ENCODE measurements at places on chromosomes 16 and 17. TPM values are rescaled to one million over a fixed set of nuclear protein-coding genes. Genes with fewer than 3 reads are reported as not detected.

Gene TMEM238L
- total RNA-seq, result 12.4 TPM

Gene NEUROD2
- total RNA-seq, result not detected

Gene DPEP3
- not detected for total RNA-seq

Gene CNGB1
- total RNA-seq, result 1.5 TPM

DNA sequence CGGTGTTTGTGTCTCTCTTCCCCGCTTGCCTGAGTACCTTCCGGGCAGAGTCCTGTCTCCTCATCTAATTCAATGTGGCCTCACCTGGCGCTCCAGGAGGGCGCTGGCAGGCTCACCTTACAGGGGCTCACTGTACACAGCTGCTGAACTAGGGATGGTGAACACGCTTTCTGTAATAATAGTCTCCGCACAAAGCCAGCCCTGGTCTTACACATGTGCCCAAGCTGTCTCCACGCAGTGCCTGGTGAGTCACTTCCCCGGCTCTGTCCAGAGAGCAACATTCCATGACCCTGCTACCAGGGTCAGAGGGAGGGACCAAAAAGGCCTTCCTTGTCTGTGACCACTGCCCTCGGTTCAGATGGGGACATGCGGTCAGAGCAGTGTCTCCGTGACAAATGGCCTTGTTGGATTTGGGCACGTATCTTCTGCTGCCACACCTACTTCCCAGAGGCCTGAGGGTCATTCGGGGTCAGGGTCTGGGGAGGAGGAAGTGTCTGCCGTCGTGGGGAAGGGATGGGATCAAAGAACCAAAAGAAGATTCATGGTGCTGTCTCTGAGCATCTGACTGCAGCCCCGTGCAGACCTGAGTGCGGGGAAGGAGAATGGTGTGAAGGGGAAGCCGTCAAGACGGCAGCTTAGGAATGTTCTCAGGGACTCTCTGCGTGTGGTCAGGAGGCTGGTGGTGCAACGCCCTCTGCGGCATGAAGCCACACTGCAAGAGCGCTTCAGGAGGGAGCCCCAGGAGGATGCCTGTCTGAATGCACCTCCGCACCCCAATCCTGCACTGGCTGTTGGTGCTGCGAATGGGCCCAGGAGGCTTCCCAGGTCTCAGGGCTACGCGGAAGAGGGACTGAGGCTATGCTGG lies 68.8 kb downstream of the IL21R start:
- DNase-seq, result no peak

GRCh38 chr17:78179372-78179771 lies 7.5 kb downstream of the TK1 start:
- DNase-seq, result no peak

GRCh38 chr16:27181019-27181790 lies 22.1 kb upstream of the KDM8 start:
- no peak for DNase-seq

DNA sequence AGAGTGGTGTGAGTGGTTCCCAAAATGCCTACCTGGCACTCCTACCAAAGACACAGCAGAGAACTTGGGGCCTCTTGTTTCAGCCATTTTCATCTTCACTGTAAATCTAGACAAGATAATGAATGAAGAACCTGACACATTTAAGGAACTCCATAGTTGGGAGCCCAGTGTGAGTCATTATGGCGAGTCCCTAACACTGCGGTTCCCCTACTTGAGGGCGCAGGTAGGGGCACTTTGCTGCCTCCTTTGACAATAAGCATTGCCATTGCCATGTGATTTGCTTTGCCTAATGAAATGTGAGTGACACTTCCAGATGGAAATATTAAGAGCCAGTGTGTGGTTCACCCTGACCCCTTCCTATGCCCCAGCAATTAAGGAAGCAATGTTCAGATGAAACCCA lies 517.6 kb downstream of the MAF start:
- DNase-seq, result no peak

DNA sequence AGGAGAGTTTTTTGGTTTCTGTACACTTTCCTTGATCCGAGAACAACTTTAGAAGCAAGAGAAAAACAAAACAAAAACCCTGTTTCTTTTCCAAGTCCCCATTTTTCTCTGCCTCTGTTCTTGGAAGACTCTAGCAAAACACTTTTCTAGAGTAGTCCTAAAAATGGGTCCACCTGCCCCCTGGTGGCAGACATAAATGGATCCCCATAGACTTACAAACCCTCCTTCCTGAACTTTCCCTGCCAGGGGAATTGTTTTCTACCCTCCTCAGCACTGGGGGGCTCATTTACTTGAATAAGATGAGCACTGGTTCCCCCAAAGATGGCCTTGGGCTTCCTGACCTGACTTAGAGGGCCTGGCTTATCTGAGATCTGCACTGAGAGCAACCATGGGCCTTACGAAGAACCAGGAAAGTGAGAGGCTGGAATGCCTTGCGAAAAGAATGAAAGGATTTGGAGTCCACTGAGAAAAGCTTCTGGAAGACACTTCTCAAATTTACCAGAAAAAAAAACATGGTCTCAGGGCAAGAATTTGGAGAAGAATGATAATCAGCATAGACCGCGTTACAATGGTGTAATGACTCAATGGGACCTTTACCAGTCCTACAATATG lies 48.0 kb upstream of the CDYL2 start:
- DNase-seq, result no peak

DNA sequence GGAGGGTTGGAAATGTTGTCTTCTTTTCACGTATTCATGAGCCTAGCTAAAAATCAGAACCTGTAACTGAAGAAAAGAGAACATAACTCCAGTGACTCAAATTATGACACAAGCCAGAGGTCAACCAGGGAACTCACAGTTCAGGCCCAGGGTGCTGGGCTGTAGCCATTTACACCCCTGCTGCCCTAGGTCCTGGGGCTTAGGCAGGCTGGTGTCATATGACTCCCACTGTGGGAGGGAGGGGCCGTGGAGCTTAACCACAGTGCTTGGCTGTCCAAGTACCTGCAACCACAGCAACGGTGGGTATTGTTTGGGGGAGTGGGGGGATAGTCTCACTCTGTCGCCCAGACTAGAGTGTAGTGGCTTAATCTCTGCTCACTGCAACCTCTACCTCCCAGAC lies 71.1 kb upstream of the AMZ2 start:
- no peak for DNase-seq

DNA sequence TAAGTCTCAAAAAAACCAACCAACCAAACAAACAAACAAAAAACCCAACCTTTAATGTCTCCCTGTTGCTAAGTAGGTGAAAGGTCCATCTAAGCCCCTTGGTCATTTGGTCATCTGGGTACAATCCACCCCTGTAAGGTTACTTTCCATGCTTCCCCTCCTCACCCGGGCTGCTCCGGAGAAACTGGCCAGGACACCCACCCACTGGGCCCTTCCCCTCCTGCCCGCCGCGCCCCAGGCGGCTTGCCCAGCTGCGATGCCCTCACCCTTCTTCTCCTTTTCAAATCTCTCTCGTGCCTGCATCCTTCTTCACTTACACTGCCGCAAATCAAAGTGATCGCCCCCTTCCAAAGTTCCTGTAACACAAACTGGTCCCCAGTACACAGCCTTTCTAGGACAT lies 2.0 kb downstream of the NTAN1 start:
- DNase-seq, result no peak

DNA sequence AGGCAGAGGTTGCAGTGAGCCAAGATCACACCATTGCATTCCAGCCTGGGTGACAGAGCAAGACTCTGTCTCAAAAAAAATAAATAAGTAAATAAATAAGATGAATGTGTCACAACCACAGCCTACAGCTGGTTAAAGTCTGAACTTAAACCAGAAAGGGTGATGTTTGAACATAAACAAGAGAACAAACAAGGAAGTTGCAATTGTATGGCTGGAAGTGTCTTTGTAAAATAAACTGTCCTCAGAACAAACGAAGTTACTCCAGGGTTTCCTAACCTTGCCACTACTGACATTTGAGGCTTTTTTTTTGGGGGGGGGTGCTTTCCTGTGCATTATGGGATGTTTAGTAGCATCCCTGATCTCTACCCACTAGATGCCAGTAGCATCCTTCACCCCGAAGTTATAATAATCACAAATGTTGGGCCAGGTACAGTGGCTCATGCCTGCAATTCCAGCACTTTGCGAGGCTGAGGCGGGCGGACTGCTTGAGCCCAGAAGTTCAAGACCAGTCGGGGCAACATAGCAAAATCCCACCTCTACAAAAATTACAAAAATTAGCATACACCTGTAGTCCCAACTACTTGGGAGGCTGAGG lies 119.2 kb downstream of the XYLT1 start:
- DNase-seq, result no peak

- DNase-seq, result no peak
Measured at GRCh38 chr17:5915337-5915736, 154.8 kb upstream of the WSCD1 start.

DNA sequence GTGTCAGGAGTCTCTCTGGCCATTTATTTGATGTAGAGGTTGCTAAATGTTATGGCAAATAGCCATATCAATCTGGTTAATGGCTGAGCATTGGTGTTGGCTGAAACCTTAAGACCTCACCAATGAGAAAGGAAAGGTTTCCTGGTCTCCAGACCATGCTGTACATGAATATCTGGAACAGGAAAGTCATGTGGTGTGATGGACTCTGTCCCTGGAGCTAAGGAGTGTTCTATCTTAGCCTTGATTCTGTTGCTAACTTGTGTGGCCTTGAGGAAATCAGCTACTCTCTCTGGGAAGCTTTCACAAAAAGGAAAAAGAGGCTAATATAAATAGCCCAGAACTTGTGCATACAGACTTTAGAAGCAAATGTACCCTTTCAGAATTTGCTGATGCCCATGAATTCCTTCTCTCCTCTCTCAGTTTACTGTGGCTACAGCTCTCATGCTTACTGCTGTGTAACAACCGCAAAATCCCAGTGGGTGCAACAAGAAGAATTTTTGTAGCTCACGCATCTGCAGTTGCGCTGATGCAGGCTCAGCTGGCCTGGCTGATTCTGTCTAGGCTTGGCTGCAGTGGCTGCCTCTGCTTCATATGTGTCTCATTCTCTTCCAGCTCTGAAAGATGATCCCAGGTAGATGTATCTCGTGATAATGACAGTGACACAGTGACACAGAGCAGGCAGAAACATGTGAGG lies 287.5 kb downstream of the NPIPA8 start:
- no peak for DNase-seq

DNA sequence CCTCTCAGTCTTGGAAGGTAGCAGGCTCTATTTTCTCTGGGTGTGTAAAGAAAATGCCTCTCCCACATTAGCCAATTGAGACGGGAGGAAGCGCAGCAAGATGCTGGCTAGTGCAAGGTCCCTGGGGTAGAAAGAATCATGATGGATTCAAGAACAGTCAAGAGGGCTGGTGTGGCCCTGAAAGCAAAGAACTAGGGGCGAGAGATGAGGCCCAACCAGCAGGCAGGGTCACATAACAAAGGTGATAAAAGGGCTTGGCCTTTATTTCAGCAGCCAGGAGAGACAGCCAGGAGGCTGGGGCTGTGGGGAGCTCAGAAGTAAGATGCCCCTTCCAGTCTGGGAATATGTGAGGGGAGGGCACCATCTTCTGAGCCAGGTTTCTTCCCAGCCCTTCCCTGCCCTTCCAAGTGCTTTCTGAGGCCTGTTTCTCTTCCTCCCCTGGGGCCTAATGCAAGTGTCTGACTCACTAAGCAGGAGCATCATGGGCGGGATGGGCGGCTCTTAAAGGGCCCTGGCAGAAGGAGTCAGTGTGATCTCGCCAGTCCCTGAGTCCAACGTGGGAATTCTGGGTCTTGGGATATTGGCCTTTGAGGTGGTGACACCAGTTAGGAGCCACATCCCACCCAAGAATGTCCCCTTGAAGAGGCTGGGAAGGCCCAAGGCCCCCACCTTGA lies 3.9 kb upstream of the NLRC5 start:
- DNase-seq, result peak; percentile 65

- DNase-seq, result no peak
Measured at GRCh38 chr17:75834928-75835653, 9.1 kb downstream of the UNC13D start.

DNA sequence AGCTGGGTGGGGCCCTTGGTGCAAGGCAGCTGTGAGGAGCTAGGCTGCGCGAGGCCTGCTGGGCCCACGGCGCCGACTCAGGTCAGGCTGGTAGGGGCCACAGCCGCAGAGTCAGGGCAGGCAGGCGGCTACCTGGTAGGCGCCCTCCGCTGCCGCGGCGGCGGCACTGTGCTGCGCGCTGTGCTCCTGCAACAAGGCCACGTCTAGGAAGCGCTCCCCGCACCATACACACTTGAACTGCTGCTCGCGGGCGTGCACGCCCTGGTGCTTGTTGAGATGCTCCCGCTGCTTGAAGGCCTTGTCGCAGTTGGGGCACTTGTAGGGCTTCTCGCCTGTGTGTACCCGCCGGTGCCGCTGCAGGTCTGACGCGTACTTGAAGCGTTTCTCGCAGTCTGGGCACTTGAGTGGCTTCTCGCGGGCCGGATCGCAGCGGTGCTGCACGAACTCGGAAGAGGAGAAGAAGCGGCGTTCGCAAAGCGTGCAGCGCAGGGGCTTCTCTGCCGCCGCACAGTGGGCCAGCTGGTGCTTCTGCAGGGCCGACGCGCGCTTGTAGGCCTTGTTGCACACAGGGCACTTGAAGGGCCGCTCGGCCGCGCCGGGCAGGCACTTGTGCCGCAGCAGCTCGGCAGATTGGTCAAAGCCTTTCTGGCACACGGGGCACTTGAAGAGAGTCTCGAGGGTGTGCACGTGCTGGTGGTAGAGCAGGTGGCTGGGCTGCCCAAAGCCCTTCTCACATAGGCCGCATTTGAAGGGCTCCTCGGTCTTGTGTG lies 3.9 kb downstream of the ZNF319 start:
- DNase-seq, result no peak

GRCh38 chr16:85539084-85539483 lies 74.0 kb upstream of the GSE1 start:
- DNase-seq, result no peak

DNA sequence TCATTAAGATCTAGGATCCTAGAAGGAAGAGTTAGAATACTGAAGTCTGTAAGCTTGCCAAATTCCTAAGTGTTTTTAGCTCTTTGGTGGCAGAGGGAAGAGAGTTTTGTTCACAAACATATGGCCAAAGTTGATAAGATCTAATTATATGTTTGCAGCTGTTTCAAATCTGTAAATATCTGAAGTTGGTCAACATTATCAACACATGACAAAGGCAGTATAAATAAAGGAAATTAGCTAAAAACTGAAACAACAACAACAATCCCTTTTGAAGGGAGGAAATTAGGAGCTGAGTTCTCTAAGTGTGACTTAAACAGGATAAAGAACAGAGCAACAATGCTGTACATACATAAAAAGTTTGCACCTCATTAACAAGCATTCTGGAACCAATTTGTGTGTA lies 208.7 kb downstream of the KCNJ2 start:
- no peak for DNase-seq

DNA sequence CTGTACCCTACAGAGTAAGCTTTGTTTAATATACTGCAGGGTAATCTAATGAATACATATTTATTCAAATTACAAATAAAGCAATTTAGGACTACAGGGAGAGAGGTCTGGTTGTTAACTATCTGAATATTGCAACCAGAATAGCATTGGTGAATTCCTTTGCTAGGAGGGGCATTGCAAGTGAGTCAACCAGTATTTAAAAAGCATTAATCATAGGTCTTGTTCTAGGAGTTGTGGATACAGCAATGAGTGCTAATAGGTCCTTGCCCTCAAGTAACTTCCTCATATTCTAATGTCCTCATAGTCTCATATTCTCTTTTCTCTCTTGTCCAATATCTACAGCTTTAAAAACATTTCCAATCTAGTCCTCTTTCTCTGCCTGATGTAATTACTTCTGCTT lies 531.4 kb downstream of the CDH11 start:
- no peak for DNase-seq

Measured in ureter (tissue), 1 donor.